ENCODE measurements at places on chromosomes 3 and 15.

GRCh38 chr15:42736178-42736792 lies 643 bp downstream of the CDAN1 start:
- DNase-seq = peak; percentile 31

DNA sequence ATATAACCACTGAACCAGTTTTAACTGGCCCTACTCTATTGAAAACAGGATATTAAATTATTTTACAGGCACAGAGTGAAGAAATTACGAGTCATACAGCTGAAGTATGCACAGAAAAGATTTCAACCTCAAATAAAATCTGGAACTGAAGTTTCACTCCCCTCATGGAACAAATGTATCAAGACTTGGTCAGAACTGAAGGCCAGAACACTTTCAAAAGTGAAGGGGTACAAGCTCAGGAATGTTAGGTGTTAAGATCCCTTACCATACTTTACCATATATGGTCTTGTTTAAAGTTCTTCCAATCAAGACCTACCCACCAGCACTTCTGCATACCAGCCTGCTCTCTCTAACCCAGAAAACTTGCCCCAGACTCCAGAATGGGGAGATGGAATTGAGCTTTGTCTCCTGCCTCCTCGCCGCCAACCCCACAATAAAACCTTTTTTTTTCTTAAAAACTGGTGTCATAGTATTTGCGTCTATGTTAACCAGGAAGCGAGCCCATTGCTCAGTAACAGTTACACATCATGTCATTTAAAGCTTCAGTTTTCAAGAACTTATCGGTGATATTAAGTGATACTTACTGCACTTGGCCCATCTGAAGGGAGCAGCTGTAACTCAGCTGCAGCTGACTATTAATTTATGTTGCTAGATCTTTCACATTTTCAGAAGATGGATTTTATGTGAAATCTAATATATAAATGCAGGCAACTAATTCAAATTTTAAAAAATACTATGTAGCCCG lies 59.9 kb downstream of the OXSM start:
- peak; percentile 40 for DNase-seq

DNA sequence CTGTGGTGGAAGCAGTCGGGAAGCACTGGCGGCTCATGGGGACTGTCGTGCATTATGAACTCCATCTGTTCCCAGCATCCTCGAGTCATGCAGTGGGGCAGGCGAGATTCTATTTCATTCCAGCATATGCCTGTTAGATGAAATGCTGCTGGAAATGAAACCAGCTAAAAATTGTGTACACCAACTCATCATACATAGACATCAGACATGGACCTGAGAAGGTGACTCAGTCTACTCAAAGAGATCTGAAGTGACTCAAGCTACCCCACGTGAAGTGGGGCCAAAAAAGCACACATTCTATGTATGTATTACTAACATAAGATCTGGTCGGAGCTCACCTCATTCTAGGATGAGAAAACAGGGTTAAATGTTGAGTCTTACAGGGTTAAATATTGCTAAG lies 47.5 kb upstream of the FAM98B start:
- no peak for DNase-seq

DNA sequence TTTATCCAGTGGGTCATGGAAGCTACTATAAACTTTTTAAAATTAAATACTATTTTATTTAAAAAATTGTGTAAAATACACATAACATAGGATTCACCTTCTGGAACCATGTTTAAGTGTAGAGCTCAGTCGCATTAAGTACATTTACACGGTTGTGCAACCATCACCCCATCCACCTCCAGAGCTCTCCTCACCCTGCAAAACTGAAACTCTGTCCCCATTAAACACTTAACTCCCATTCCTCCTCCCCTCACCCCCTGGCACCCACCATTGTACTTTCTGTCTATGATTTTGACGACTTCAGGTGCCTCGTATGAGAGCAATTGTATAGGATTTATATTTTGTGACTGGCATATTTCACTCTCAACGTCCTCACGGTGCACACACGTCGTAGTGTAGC lies 70.7 kb downstream of the APBA2 start:
- no peak for DNase-seq

All from EL (cell line).